ENCODE measurements at places on chromosomes 11 and 22. TPM values are rescaled to one million over a fixed set of nuclear protein-coding genes. Genes with fewer than 3 reads are reported as not detected.

The SHISAL1 gene
- not detected for total RNA-seq

The FREY1 gene
- total RNA-seq: 2.6 TPM

The SLC5A1 gene
- total RNA-seq: not detected

The KCNK4 gene
- total RNA-seq: not detected

The TBX1 gene
- total RNA-seq: 0.20 TPM

The GAL3ST1 gene
- total RNA-seq: not detected

The OR8U1 gene
- not detected for total RNA-seq

The RAB1B gene
- total RNA-seq: 98.8 TPM

The ACR gene
- not detected for total RNA-seq

The MTMR3 gene
- total RNA-seq: 49.2 TPM

The PNPLA5 gene
- total RNA-seq: not detected

The SMIM35 gene
- 1.0 TPM for total RNA-seq

The GPHA2 gene
- not detected for total RNA-seq

The LMO2 gene
- total RNA-seq: 2.7 TPM

The BIK gene
- 2.0 TPM for total RNA-seq

The TNNT3 gene
- 21.5 TPM for total RNA-seq

The OR8G1 gene
- total RNA-seq: not detected

The MS4A3 gene
- total RNA-seq: 0.40 TPM

The RASL10A gene
- 0.33 TPM for total RNA-seq

The POU2AF1 gene
- 5.0 TPM for total RNA-seq

The RIBC2 gene
- total RNA-seq: not detected

The SMC1B gene
- total RNA-seq: 0.06 TPM

The LSP1 gene
- 514 TPM for total RNA-seq

The PIH1D2 gene
- 0.30 TPM for total RNA-seq

The CRYBB2 gene
- total RNA-seq: not detected

The KRTAP5-10 gene
- total RNA-seq: not detected

The LRRC74B gene
- total RNA-seq: not detected

The KCNJ11 gene
- 0.51 TPM for total RNA-seq

The CRYBB3 gene
- not detected for total RNA-seq

The PHETA2 gene
- 0.98 TPM for total RNA-seq

The MRGPRF gene
- not detected for total RNA-seq

The MAPK8IP1 gene
- 1.6 TPM for total RNA-seq

The NAALAD2 gene
- not detected for total RNA-seq

The RNF214 gene
- total RNA-seq: 29.2 TPM

The ROBO4 gene
- 0.59 TPM for total RNA-seq

The TLCD5 gene
- not detected for total RNA-seq

The C1QTNF4 gene
- 1.6 TPM for total RNA-seq

The ME3 gene
- 2.3 TPM for total RNA-seq

The CTSW gene
- 45.3 TPM for total RNA-seq

The PRAME gene
- total RNA-seq: 2.0 TPM

The ENTHD1 gene
- 0.36 TPM for total RNA-seq

Measured in T-cell (primary cell).